PC-9 (cell line): ENCODE measurements at places on chromosomes 2 and 18. TPM values are rescaled to one million over a fixed set of nuclear protein-coding genes. Genes with fewer than 3 reads are reported as not detected.

DNA sequence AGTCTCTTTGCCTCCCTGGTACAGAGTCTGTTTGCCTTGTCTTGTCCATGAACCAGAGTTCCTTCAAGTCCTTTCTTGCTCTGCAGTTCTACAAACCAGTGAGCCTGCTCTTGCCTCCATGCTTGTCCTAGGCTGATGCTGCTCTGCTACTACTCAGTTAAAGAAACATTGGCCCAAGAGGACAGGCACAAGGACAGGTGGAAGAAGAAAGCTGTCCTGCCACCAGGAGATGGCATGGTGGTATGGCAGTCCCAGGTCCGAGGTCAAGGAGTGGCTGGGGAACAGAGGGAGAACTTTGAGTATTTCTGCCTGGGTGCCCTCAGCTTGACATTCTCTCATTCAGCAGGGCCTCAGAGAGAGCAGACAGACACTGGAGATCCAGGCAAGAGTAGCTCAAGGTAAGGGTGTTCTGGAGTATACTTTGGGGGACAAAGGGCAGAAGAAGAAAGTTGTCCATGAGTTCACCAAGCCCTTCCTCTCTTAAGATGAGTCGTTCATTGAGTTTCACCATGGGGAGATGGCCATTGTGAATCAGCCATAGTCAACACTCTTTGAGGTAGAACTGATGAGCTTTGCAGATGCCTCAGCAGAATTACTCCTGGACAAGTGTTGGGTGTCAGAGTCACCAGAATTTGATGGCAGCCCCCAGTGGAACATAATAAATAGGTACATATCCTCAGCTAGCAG lies 20.4 kb downstream of the TTC32 start:
- no peak for DNase-seq
- H3K4me3 ChIP-seq, result no peak overlapping the region
- H3K4me1 ChIP-seq, result no peaks in the 10 kb centered on the region
- H3K27ac ChIP-seq, result no peak overlapping the region
- no peaks in the 10 kb centered on the region for H3K36me3 ChIP-seq

GRCh38 chr18:35050028-35050546 lies 8.9 kb downstream of the MAPRE2 start:
- no peaks in the 10 kb centered on the region for H3K36me3 ChIP-seq
- H3K4me1 ChIP-seq, result no peaks in the 10 kb centered on the region
- no peak overlapping the region for H3K27ac ChIP-seq
- H3K4me3 ChIP-seq, result no peak overlapping the region

- no peaks in the 10 kb centered on the region for H3K27me3 ChIP-seq
- H3K27ac ChIP-seq, result no peak overlapping the region
- H3K36me3 ChIP-seq, result no peaks in the 10 kb centered on the region
- DNase-seq, result no peak
- H3K4me1 ChIP-seq, result no peaks in the 10 kb centered on the region
Measured at GRCh38 chr2:186276909-186277308, 209.2 kb upstream of the ZC3H15 start.

- H3K27me3 ChIP-seq, result no peaks in the 10 kb centered on the region
- H3K4me1 ChIP-seq, result no peaks in the 10 kb centered on the region
- no peak overlapping the region for H3K4me3 ChIP-seq
- no peaks in the 10 kb centered on the region for H3K36me3 ChIP-seq
- DNase-seq, result no peak
Measured at GRCh38 chr2:45974056-45974455, 322.6 kb downstream of the PRKCE start.

- no peak for DNase-seq
- no peak overlapping the region for H3K4me3 ChIP-seq
- H3K27ac ChIP-seq, result no peak overlapping the region
- H3K36me3 ChIP-seq, result no peaks in the 10 kb centered on the region
- peaks cover 29% of the 10 kb centered on the region for H3K4me1 ChIP-seq
- no peaks in the 10 kb centered on the region for H3K27me3 ChIP-seq
Measured at GRCh38 chr2:120793682-120794403, 58.2 kb downstream of the GLI2 start.

DNA sequence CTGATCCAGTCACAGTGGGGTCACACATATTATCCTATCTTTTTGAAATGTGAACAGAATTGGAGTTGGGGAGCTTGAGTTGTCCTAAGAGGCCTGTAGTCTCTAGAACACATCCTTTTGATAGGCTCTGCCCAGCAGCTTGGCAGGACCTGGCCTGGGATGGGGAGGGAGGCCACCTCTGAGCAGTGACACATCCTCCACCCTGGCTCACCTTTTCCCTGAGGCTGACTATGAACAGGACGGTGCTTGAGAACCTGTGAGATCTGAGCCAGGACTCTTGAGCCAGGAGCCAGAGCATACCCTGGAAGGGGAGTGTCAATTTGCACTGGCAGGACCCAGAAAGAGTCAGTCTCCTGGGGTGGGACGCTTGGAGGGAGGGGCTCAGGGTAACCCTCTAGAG lies 17.7 kb upstream of the ATP6V1B1 start:
- no peaks in the 10 kb centered on the region for H3K36me3 ChIP-seq
- H3K27me3 ChIP-seq, result no peaks in the 10 kb centered on the region
- no peak overlapping the region for H3K27ac ChIP-seq
- H3K4me1 ChIP-seq, result no peaks in the 10 kb centered on the region

GRCh38 chr2:144183727-144184126 lies 336.2 kb downstream of the ZEB2 start:
- no peak overlapping the region for H3K27ac ChIP-seq
- H3K4me3 ChIP-seq, result no peak overlapping the region
- H3K4me1 ChIP-seq, result no peaks in the 10 kb centered on the region

DNA sequence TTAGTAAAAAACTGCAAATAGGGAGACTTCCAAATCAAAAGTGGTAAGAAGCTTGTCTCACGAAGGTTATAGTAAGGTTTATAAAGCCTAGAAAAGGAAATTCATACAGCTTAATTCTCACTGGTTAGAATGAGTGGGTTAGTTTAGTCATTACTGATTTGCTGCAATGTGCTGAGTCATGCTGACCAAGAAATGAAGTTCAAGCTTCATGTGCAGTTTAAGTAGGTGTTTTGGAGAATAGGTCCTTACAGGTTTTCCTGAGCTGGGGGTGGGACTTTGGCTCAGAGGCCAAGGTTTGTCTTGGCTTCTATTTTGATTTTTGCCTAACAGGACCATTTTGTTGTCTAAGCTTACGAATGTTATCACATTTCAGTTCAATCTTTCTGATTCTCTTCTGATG lies 15.1 kb downstream of the CLIP4 start:
- DNase-seq, result peak; percentile 62
- H3K27ac ChIP-seq, result peak overlapping the region; percentile 97
- H3K27me3 ChIP-seq, result no peaks in the 10 kb centered on the region
- H3K4me1 ChIP-seq, result peaks cover 59% of the 10 kb centered on the region

GRCh38 chr2:152464851-152465470 lies 130.0 kb downstream of the FMNL2 start:
- no peaks in the 10 kb centered on the region for H3K36me3 ChIP-seq
- H3K4me3 ChIP-seq, result no peak overlapping the region
- DNase-seq, result no peak
- no peaks in the 10 kb centered on the region for H3K27me3 ChIP-seq
- peaks cover 57% of the 10 kb centered on the region for H3K4me1 ChIP-seq

DNA sequence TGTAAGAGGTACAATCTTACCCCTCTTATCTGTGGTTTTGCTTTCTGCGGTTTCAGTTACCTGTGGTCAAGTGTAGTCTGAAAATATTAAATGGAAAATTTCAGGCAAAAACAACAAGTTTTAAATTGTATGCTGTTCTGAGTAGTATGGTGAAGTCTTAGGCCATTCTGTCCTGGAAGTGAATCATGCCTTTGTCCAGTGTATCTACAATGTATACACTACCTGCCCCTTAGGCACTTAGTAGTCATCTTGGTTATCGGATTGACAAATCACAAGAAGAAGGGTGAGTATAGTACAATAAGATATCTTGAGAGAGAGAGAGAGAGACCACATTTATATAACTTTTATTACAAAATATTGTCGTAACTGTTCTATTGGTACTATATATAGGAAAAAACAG lies 43.5 kb downstream of the RAB3GAP1 start:
- peaks cover 14% of the 10 kb centered on the region for H3K36me3 ChIP-seq
- H3K4me1 ChIP-seq, result no peaks in the 10 kb centered on the region
- no peaks in the 10 kb centered on the region for H3K27me3 ChIP-seq
- no peak overlapping the region for H3K27ac ChIP-seq

GRCh38 chr18:76407681-76408080 lies 87.4 kb downstream of the ZNF516 start:
- no peak for DNase-seq
- no peak overlapping the region for H3K4me3 ChIP-seq
- H3K27me3 ChIP-seq, result no peaks in the 10 kb centered on the region
- no peak overlapping the region for H3K27ac ChIP-seq

GRCh38 chr2:127671557-127672302 lies 3.6 kb downstream of the LIMS2 start:
- no peaks in the 10 kb centered on the region for H3K36me3 ChIP-seq
- no peak overlapping the region for H3K27ac ChIP-seq
- H3K27me3 ChIP-seq, result peaks cover 87% of the 10 kb centered on the region

- H3K36me3 ChIP-seq, result no peaks in the 10 kb centered on the region
- H3K4me1 ChIP-seq, result peaks cover 30% of the 10 kb centered on the region
- H3K4me3 ChIP-seq, result peak overlapping the region; percentile 22; the same call in 1 of the 2 replicates
- peak overlapping the region; percentile 58 for H3K27ac ChIP-seq
- H3K27me3 ChIP-seq, result no peaks in the 10 kb centered on the region
- DNase-seq, result no peak
Measured at GRCh38 chr2:173571887-173572680, 217.4 kb downstream of the CDCA7 start.

- DNase-seq, result no peak
- no peaks in the 10 kb centered on the region for H3K36me3 ChIP-seq
- no peaks in the 10 kb centered on the region for H3K4me1 ChIP-seq
Measured at GRCh38 chr18:66438711-66439536, 165.0 kb downstream of the CDH19 start.

DNA sequence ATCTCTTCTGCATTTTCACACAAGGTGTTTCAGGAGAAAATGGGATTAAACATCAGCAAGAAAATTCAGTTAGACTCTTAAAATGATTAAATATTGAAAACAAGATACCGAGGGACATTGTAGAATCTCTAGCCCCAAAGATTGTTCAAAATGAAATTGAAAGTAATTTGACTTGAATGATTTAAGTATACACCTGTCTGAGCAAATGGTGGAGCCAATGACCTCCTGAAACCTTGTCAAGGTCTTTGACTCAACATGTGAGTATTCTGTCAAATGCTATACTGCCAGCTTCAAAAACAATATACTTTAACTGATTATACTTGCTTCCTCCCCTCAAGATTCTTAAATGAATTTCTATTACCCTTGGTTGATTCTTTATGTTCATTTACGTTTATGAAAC lies 411.0 kb downstream of the DCC start:
- no peak overlapping the region for H3K4me3 ChIP-seq
- H3K4me1 ChIP-seq, result no peaks in the 10 kb centered on the region
- H3K27ac ChIP-seq, result no peak overlapping the region
- H3K36me3 ChIP-seq, result no peaks in the 10 kb centered on the region
- no peak for DNase-seq

GRCh38 chr18:49581371-49581770 lies 19.5 kb downstream of the LIPG start:
- H3K4me1 ChIP-seq, result no peaks in the 10 kb centered on the region
- H3K27ac ChIP-seq, result no peak overlapping the region
- peaks cover 9% of the 10 kb centered on the region for H3K36me3 ChIP-seq
- H3K4me3 ChIP-seq, result no peak overlapping the region
- H3K27me3 ChIP-seq, result no peaks in the 10 kb centered on the region
- DNase-seq, result no peak

GRCh38 chr2:13201924-13202323 lies 485.2 kb downstream of the TRIB2 start:
- H3K4me3 ChIP-seq, result no peak overlapping the region
- no peaks in the 10 kb centered on the region for H3K4me1 ChIP-seq
- H3K36me3 ChIP-seq, result no peaks in the 10 kb centered on the region
- no peak overlapping the region for H3K27ac ChIP-seq
- no peak for DNase-seq

- no peaks in the 10 kb centered on the region for H3K4me1 ChIP-seq
- H3K4me3 ChIP-seq, result no peak overlapping the region
- no peak for DNase-seq
Measured at GRCh38 chr2:22375096-22375495, 1009.9 kb upstream of the KLHL29 start.

DNA sequence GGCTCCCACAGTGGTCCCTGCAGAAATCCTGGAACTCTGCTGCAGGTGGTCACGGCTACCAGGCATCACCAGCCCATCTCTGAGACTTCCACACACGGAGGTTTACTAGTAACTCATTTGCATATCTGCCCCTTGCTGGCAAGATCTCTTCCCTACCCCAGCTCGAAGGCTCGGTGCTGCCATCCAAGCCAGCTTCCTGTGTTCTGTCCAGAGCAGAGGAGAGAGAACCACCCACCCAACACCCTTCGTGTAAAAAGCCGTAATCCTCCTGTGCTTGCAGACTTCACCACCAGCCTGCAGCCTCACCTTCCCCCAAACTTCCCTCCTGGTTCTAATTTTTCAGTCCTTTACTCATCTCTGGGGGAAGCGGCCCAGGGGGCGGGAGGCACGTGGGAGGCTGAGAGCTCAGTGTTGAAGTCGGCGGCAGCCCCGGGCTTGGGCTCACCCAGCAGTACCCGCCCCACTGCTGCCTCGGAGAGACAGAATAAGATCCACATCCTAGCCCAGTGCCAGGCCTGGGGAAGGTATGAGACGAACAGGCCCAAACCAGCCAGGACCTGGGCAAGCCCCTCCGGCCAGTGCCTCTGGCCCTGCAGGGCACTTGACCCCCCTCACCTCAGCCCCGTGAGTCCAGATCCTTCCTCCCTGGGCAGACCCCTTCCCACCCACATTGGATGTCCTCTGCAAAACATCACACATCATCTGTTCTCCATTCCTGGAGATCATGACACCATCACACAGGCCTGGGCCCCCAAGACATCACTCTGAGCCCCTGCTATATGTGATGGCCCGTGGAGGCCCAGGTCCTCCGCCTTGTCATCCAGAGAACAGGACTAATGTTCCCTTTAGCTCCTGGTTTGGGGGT lies 145.8 kb upstream of the ID2 start:
- H3K4me1 ChIP-seq, result peaks cover 9% of the 10 kb centered on the region; the same call in 1 of the 2 replicates
- H3K27me3 ChIP-seq, result peaks cover 81% of the 10 kb centered on the region
- DNase-seq, result no peak
- no peaks in the 10 kb centered on the region for H3K36me3 ChIP-seq
- H3K4me3 ChIP-seq, result no peak overlapping the region

GRCh38 chr2:165837122-165837521 lies 43.1 kb upstream of the GALNT3 start:
- peaks cover 15% of the 10 kb centered on the region for H3K4me1 ChIP-seq
- no peak overlapping the region for H3K4me3 ChIP-seq
- H3K36me3 ChIP-seq, result no peaks in the 10 kb centered on the region
- H3K27me3 ChIP-seq, result no peaks in the 10 kb centered on the region

- no peak overlapping the region for H3K4me3 ChIP-seq
- H3K36me3 ChIP-seq, result no peaks in the 10 kb centered on the region
- DNase-seq, result no peak
- no peaks in the 10 kb centered on the region for H3K27me3 ChIP-seq
- H3K4me1 ChIP-seq, result peaks cover 5% of the 10 kb centered on the region
Measured at GRCh38 chr18:49861659-49862058, 48.3 kb upstream of the ACAA2 start.

GRCh38 chr2:49753344-49753985 lies 599.1 kb upstream of the FSHR start:
- DNase-seq, result no peak
- no peaks in the 10 kb centered on the region for H3K27me3 ChIP-seq
- no peaks in the 10 kb centered on the region for H3K36me3 ChIP-seq
- H3K4me3 ChIP-seq, result no peak overlapping the region
- H3K27ac ChIP-seq, result no peak overlapping the region
- no peaks in the 10 kb centered on the region for H3K4me1 ChIP-seq

MEP1B gene
- total RNA-seq, result not detected in 2 replicates

RFX8 gene
- not detected in 2 replicates for total RNA-seq

MAPRE3 gene
- 17.1 and 25.2 TPM in 2 replicates for total RNA-seq

ERICH2 gene
- total RNA-seq, result 1.7 and 2.0 TPM in 2 replicates

UGT1A6 gene
- 549 and 643 TPM in 2 replicates for total RNA-seq

CMPK2 gene
- not detected in 2 replicates for total RNA-seq

SETBP1 gene
- total RNA-seq, result 8.3 and 9.0 TPM in 2 replicates

KLHL30 gene
- 0.80 and 1.2 TPM in 2 replicates for total RNA-seq

DYTN gene
- total RNA-seq, result not detected in 2 replicates

SPDYA gene
- total RNA-seq, result 1.9 and 3.0 TPM in 2 replicates
